ENCODE measurements at places on chromosomes 7 and 10. TPM values are rescaled to one million over a fixed set of nuclear protein-coding genes. Genes with fewer than 3 reads are reported as not detected.

The ABCB1 gene
- 4.3 TPM for polyA plus RNA-seq

The KIAA1217 gene
- polyA plus RNA-seq: 6.2 TPM

The PRKG1 gene
- 17.1 TPM for polyA plus RNA-seq

The ANXA8 gene
- polyA plus RNA-seq: 14.3 TPM

The ASIC3 gene
- polyA plus RNA-seq: 2.0 TPM

The RBAK gene
- 5.4 TPM for polyA plus RNA-seq

The CUBN gene
- polyA plus RNA-seq: 0.54 TPM

The FZD1 gene
- 18.7 TPM for polyA plus RNA-seq

The C10orf90 gene
- polyA plus RNA-seq: not detected

The KEL gene
- 0.18 TPM for polyA plus RNA-seq

The PNLIP gene
- polyA plus RNA-seq: 0.11 TPM

The AGK gene
- 16.2 TPM for polyA plus RNA-seq

The ANK3 gene
- polyA plus RNA-seq: 10.9 TPM

The BUD31 gene
- 84.2 TPM for polyA plus RNA-seq

The HTRA1 gene
- 145 TPM for polyA plus RNA-seq

The GPR158 gene
- polyA plus RNA-seq: 0.14 TPM

The ARMC3 gene
- polyA plus RNA-seq: not detected

The GPR26 gene
- not detected for polyA plus RNA-seq

The DNAJC12 gene
- 3.1 TPM for polyA plus RNA-seq

The NFE2L3 gene
- polyA plus RNA-seq: 2.7 TPM

The OGDHL gene
- 0.87 TPM for polyA plus RNA-seq

The PTPN20 gene
- polyA plus RNA-seq: 1.3 TPM

The CFAP70 gene
- polyA plus RNA-seq: 0.56 TPM

Measured in urinary bladder (tissue), 4 donors.